ENCODE measurements at places on chromosomes 1 and 21. TPM values are rescaled to one million over a fixed set of nuclear protein-coding genes. Genes with fewer than 3 reads are reported as not detected.

The EXOSC10 gene
- 58.8 TPM for total RNA-seq

The AJAP1 gene
- total RNA-seq, result 0.43 TPM

The OR14K1 gene
- total RNA-seq, result not detected

The SWT1 gene
- 6.3 TPM for total RNA-seq

The C1QC gene
- 24.1 TPM for total RNA-seq

The PROK1 gene
- 9.5 TPM for total RNA-seq

The AMPD1 gene
- not detected for total RNA-seq

The ARV1 gene
- 24.1 TPM for total RNA-seq

The CYP4X1 gene
- total RNA-seq, result 2.9 TPM

DNA sequence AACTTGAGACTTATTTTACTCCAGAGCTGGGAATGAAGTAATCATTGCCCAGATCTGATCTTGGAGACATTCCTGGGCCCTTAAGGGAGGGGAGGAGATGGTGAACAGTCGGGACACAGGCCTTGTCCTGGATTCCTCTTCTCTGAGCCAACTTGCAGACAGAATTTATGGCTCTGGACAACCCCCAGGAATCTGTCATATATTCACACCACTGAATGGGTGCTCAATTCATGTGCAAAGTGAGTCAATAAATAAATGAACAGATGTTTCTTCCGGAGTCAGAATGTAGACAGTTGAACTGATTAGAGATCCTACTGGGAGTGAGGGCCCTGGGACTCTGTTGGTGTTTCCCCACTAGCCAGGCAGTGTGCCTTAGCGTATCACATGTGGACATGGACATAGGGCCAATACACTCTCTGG is 2.6 kb downstream of the TUFT1 start:
- DNase-seq, result peak; percentile 85

DNA sequence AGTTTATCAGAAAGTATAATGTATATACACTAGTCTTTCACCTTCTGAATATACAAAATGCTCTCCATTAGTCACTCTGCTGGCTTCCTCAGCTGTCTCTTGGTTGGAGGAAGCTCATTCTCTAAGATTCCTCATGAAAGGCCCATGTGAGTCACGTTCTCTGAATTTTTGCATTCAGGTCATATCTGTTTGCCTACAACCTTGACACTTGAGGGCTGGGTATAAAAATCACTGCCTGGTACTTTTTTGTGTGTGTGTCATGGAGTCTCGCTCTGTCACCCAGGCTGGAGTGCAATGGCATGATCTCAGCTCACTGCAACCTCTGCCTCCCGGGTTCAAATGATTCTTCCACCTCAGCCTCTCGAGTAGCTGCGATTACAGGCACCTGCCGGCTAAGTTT is 2.8 kb upstream of the GALNT2 start:
- DNase-seq, result no peak

DNA sequence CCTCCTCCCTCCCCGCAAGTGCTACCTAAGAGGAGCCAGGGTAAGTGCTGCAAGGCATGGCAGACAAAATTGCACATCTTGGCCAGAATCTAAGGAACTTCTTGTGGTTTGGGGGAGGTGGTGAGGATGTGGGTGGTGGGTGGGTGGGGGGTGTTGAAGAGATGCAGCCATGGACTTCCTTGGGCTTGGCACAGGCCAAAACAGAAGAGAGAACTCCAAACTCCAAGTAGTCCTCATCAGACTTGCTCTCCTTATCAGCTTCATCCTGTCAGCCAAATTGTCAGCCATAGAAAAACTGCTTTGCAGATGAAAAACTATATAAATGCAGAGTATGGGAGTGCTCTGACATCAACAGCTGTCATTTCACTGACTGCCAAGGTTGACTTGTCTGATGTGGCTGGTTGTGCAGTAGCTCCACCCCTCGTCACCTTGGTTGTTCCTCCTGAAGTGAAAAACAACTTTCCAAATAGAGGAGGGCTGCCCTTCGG is 7.1 kb downstream of the AMIGO1 start:
- DNase-seq, result no peak

DNA sequence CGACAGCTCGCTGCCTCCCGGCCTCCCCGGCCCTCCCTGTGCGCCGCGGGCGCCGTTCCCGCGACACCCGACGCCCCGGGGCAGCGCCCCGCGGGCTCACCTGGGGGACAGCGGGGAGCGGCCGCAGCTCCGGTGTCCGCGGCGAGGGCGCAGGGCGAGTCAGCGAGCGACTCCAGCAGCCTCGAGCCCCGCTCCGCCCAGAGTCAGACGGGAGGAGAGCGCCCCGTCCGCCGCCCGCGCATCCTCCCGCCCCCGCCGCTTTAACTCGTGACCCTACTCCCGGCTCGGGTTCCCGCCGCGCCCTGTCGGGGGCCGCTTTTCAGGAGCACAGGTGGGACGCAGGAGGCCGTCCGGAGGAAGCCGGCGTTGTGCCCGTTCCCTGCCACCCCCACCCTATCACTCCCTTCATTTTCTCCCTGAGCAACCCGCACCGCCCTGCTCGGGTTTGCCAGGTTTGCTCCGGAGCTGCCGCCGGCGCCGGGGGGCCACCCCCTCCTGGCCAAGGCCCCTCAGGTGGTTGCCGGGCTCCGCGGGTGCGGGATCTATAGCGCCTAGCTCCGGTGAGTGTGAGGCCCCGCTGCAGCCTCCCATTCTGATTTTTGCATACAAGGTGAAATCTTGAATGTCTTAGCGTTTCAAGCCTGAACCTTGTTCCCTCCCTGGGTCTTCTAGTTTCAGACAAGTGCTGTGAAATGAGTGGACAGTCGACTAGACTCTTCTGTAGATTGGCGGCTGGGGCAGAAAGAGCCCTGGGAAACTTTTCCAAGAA is at the start of gene MCOLN3:
Gene MCOLN3 (minus strand): TSS at position 205 of the 769 bp plus-strand sequence. CDS start 3,140 bp downstream, outside the sequence.
- DNase-seq, result peak; percentile 62

- DNase-seq, result no peak
Observed at GRCh38 chr1:207268337-207268736, 53.1 kb upstream of the CD55 start.

- DNase-seq, result no peak
Observed at GRCh38 chr1:1862905-1863547, 27.9 kb downstream of the GNB1 start.

DNA sequence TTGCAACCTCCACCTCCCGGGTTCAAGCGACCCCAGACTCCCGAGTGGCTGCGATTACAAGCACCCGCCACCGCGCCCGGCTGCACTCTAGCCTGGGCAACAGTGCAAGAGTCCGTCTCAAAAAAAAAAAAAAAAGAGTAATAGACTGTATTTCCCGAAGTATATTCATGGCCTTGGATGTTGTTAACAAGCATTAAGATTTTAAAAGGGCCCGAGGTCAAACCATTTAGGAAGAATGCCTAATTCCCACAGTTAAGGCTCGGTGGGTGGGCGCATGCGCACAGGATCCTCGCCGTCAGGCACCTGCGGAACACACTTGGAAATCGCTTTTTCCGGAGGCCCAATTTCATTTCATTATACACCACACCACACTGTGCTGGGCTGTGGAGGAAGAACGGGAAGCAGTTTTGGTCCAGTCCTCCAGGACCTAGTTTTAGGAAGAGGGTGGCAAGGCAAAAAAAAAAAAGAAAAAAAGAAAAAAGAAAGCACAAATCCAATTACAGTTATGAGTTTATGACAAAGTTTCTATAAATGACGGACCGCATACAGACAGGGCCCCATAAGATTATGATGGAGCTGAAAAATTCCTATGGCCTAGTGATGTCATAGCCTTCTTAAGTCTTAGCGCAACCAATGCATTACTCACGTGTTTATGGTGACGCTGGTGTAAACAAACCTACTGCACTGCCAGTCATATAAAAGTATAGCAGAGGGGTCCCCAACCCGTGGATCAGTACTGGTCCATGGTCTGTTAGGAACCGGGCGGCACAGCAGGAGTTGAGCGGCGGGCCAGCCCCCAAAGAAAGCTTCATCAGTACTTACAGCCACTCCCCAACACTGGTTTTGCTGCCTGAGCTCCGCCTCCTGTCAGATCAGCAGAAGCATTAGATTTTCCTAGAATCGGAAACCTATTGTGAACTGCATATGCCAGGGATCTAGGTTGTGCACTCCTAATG is 38.2 kb downstream of the H3-3A start:
- no peak for DNase-seq

GRCh38 chr1:22524481-22524880 is 38.8 kb upstream of the EPHA8 start:
- DNase-seq, result no peak

- DNase-seq, result no peak
Observed at GRCh38 chr1:99680270-99680669, 34.4 kb downstream of the PALMD start.

- DNase-seq, result no peak
Observed at GRCh38 chr1:44919400-44919799, 67.0 kb downstream of the EIF2B3 start.

- peak; percentile 70 for DNase-seq
Observed at GRCh38 chr1:223706077-223706973, 6.0 kb upstream of the CAPN2 start.

DNA sequence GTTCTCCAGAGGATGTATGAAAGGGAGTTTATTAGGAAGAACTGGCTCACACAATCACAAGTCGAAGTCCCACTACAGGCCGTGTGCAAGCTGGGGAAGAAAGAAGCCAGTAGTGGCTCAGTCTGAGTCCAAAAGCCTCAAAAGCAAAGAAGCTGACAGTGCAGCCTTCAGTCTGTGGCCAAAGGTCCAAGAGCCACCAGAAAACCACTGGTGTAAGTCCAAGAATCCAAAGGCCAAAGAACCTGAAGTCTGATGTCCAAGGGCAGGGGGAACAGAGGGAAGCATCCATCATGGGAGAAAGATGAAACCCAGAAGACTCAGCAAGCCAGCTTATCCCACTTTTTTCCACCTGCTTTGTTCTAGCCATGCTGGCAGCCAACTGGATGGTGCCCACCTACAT is 21.4 kb upstream of the CEP350 start:
- DNase-seq, result no peak

GRCh38 chr1:34400675-34401074 is 224.0 kb downstream of the C1orf94 start:
- no peak for DNase-seq

DNA sequence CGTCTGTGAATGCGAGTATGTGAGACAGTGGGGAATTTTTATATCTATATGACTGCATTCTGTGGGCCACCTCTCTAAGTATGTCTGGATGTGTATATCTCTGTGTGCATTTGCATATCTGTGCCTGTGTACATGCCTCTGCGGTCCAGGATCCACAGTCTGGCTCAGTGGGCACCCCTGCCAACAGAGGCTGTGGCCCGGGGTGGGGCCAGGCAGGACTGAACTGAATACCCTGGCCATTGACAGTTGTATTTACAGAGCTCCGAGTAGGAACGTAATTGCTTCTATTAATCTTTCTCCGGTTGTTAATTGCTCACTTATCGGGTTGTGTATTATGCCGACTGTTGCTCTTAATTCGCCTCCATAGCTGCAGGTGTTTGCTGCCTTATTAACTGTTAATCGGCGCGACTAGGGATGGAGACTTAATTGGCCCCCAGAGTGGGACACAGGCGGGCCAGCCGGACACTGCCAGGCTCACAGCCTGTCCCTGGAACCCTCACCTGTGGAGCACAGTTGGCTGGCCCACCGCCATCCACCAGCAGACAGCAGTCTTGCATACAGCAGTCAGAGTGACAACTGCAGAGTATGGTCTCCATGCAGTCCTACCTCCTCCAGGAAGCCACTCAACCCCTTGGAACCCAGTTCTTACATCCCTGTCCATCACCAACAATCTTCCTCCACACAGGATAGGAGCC is 22.4 kb upstream of the ADGRB2 start:
- DNase-seq, result no peak
